Central memory CD4-positive, alpha-beta T cell (primary cell): ENCODE measurements at places on chromosomes 3 and 15.

DNA sequence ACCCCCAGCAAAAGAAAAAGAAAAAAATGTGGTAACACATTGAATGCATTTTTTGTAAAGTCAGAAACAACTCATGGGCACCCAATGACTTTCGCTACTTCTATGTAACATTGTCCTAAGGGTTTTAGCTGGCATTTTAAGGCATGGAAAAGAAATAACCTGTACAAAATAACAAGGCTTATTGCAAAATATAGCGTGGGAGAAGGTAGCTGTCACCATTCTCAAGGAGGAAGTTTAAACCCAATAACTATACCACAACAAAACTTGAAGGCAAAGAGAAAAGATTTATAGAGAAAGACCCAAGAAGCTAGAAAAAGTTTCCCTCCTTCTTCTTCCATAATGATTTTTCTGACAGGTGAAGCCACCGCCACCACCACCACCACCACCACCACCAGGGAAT, 55.7 kb upstream of the ACP3 start:
- DNase-seq: no peak

- DNase-seq: no peak
These were observed 130.0 kb downstream of the FRMD4B start for GRCh38 chr3:69255928-69256327.

GRCh38 chr3:151871639-151872468, 1.6 kb upstream of the SUCNR1 start:
- no peak for DNase-seq

DNA sequence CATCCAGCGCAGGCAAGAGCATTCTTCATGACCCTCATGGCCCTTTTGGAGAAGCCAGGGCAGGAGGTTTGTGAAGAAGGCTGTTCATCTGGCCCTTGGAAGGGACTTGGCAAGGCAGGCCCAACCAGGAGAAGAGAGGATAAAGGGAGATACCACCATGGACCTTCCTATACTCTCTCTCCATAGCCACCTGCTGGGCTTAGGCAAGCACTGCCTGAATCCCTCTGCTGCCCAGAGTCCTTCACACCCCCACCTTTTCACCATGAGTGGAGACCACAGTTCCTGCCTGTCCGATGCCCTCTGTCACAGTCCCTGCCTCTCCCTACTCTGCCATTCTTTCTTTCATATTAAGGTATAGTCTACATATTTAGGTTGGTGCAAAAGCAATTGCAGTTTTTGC, 10.6 kb upstream of the SFMBT1 start:
- no peak for DNase-seq

- no peak for DNase-seq
These were observed 145.4 kb upstream of the TLE3 start for GRCh38 chr15:70242951-70243685.

- no peak for DNase-seq
These were observed 163.4 kb upstream of the NR2E3 start for GRCh38 chr15:71646767-71647486.

DNA sequence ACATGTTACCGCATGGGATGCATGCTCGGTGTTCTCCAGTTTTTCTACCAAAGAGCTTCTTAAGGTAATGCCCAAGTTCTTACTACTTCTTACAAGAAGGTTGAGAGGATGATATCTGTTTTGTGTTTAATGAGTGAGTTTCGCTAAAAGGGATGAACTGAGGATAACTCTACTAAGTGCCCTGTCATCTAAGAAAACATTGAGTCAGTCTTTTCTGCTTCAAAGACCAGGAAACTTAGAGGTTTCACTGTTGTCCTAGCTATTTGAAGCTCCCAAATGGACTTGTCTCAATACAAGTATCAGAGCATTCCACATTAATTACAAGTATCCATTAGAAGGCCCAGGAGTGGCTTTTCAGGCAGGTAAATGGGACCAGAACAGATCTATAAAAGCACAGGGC, 296.2 kb downstream of the KBTBD8 start:
- no peak for DNase-seq
